NCI-H2171 treated with DMSO at 0.1 percent for 48 hours (cell line): ENCODE measurements at places on chromosomes 1 and 21.
A peak's percentile ranks its signal among the peaks of the same experiment; 100 is the strongest.

- peak; percentile 38 for DNase-seq
Observed at GRCh38 chr1:158998781-158999161, 10.9 kb upstream of the IFI16 start.

- no peak for DNase-seq
Observed at GRCh38 chr1:214364386-214364785, 83.4 kb downstream of the SMYD2 start.

- no peak for DNase-seq
Observed at GRCh38 chr1:204931768-204932572, 61.3 kb downstream of the NFASC start.

GRCh38 chr1:196148367-196148970, 459.8 kb downstream of the KCNT2 start:
- peak; percentile 27 for DNase-seq

DNA sequence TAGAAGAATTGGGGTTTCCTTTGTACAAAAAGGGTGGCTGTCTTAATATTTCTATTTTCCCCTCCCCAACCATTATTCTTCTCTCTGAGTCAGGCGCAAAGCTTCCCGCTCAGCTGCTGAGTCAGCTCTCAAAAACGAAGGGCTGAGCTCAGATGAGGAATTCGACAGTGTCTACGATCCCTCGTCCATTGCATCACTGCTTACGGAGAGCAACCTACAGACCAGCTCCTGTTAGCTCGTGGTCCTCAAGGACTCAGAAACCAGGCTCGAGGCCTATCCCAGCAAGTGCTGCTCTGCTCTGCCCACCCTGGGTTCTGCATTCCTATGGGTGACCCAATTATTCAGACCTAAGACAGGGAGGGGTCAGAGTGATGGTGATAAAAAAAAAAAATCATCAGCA, 3.0 kb upstream of the TUFT1 start:
- DNase-seq, result no peak

- DNase-seq, result no peak
Observed at GRCh38 chr1:241999026-241999425, at the start of gene MAP1LC3C. MAP1LC3C (minus strand) TSS chr1:241999098; CDS start chr1:241999008, 90 bp downstream.

GRCh38 chr21:44593598-44594405, 1.5 kb upstream of the KRTAP10-6 start:
- peak; percentile 10 for DNase-seq

- peak; percentile 7 for DNase-seq
Observed at GRCh38 chr1:159211331-159212136, 6.9 kb downstream of the ACKR1 start.

DNA sequence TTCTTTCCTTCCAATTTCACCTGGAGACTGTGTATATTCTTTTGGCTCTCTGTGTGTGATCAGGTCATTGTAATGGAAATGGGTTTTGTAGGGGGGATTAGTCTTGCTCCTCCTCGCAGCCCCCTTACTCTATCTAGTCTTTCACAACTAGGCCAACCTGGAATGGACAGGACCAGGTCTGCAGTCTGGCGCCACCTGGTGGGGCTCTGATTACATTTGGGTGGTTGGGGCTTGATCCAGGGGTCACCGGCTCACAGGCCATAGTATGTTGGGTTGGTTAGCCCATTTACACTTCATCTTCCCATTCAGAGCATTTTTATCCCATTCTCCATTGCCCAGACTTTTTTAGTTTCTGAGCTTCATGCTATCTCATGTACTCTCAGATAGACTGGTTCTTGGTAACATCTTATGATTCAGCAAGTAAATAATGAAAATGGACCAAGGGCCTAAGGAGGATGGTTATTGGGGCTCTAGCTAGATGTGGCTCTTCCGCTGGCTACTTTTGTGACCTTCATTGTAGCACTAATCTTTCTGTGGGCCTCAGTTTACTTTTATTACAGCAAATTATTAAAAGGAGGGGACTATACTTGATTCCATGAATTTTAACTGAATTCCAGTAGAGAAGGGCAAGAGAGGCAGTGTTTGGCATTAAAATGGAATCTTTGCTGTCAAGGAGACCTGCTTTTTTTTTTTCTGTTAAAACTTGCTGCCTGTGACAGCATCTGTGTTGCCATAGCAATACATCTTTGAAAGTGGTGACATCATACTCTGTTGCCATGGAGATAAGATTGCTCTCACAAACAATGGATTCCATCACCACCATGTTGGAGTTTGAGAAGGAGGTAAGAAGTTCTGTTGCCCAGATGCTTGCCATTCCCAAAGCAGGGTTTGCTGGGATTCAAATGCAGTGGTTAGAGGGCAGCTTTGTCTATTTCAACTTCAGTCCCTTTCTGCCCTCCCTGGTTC, 150.1 kb downstream of the PLXNA2 start:
- DNase-seq, result peak; percentile 5
